ENCODE measurements at places on chromosomes 2 and 18.

- no peak for DNase-seq
Measured at GRCh38 chr2:240759459-240759858, 60.6 kb downstream of the KIF1A start.

DNA sequence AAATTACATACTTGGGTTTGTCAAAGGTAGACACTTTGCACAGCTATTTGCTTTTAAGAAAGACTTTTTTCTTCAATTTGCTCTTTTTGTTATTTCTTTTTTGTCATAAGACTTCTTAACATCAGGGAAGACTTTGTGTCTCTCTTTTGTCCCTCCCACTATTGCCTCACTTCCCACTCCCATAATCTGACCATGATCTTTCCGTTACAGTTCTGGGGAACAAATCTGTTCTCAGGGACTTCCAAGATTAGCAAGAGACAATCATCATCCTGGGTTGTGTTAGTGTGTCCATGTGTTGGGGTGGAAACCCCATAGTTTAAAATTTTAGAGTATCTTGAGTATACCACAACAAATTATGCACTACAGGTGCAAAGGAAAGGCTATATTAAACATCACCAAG lies 75.3 kb downstream of the REV1 start:
- no peak for DNase-seq

- no peak for DNase-seq
Measured at GRCh38 chr2:238731961-238732360, 115.9 kb upstream of the TWIST2 start.

GRCh38 chr2:37869771-37870170 lies 55.3 kb upstream of the RMDN2 start:
- DNase-seq = no peak

- no peak for DNase-seq
Measured at GRCh38 chr2:26620031-26620605, 21.0 kb downstream of the CIB4 start.

GRCh38 chr2:64819774-64820688 lies 166.3 kb upstream of the SERTAD2 start:
- peak; percentile 15 for DNase-seq

GRCh38 chr2:161938335-161938734 lies 135.7 kb downstream of the DPP4 start:
- DNase-seq = no peak

DNA sequence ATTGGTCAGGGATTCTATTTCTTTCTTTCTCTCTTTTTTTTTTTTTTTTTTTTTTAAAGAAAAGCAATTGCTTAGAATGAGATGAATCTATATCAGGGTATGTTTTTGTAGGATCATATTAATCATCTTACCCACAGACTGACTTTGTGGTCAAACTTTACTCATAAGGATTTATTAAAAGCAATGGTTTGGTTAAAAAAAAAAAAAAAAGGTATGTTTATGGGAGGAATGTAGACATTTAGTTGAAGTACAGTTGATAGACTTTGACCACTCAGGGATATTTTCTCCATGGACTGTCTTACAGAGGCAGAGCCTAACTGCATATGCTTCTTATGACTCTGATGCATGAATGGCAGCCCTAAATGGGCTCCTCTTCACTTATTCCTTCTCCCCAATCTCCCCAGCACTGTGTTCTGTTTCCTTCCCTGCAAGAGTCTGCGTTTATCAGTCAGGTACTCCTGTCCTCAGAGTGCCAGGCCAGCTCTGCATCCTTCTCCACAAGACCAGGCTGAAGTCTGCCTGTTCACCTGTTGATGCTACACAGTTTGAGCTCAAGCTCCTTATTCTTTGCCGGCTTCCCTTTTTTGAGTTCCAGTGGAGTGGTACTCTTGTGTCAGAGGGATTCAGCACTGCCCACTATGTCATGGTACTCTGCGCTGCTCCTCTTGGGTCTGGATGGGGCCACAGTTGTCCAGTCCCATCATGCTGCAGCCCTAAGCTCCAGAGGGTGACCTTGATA lies 24.3 kb downstream of the CRIM1 start:
- DNase-seq = no peak

DNA sequence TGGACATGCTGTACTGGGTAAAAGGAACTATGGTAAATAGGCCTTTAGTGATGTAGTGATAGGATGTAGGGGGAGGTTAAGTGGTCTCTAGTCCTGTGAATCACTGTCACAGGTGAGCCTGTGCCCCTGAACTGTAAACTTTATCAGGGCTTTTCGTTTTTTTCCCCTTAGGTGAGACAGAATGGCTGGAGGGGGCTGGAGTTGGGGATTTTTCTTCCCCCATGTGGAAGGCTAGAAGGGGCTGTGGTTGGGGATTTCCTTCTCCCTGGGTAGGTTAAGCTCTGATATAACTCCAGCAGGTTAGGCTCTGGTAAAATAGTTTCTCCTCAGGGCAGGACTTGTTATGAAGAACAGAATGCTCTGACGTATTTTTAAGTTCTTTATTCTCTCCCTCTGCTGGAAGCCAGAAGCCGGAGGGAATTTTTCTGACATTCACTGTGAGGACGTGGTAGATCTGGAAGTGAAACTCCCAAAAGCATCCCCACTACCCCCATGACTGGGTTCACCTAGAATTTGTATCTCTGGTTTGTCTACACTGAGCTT lies 28.5 kb downstream of the PIKFYVE start:
- DNase-seq = no peak

DNA sequence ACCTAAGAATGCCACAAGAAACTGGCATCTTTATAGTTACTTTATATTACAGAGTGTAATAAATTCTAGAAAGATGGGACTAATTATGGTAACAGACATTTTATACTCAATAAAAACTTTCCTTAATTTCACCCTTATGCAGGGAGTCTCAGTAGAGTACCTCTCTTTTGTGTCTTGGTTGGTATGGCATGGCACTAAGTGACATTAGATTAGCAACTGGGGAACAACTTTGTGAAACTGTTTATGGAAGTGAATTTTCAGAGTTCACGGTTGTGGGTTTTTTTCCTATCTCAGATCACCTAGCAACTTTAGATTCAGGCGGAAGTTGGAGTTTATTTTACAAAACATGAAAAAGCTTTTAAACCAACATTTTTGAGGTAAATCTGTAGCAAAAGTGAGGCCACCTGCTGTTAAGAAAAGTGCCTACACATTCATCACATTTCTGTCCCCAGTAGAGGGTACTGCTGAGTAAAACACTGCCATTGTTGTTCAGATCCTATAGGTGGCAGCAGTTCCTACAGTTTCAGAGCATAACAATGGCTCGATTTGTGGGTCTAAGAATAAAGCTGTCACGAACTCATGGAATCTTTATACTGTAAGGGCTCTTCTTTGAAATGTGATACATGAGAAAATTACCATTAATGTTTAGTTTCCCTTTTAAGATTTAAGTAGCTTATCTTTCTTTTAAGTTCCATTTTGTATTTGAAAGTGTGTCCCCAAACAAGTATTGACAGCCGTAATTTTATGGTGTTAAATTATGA lies 117.6 kb downstream of the CAMKMT start:
- DNase-seq = peak; percentile 4

GRCh38 chr18:35524226-35524625 lies 26.5 kb upstream of the INO80C start:
- no peak for DNase-seq

All from activated T-helper 1 cell treated with Interleukin-2 at 50 U/mL for 16 hours (primary cell).